ENCODE measurements at places on chromosomes 16 and 17.

DNA sequence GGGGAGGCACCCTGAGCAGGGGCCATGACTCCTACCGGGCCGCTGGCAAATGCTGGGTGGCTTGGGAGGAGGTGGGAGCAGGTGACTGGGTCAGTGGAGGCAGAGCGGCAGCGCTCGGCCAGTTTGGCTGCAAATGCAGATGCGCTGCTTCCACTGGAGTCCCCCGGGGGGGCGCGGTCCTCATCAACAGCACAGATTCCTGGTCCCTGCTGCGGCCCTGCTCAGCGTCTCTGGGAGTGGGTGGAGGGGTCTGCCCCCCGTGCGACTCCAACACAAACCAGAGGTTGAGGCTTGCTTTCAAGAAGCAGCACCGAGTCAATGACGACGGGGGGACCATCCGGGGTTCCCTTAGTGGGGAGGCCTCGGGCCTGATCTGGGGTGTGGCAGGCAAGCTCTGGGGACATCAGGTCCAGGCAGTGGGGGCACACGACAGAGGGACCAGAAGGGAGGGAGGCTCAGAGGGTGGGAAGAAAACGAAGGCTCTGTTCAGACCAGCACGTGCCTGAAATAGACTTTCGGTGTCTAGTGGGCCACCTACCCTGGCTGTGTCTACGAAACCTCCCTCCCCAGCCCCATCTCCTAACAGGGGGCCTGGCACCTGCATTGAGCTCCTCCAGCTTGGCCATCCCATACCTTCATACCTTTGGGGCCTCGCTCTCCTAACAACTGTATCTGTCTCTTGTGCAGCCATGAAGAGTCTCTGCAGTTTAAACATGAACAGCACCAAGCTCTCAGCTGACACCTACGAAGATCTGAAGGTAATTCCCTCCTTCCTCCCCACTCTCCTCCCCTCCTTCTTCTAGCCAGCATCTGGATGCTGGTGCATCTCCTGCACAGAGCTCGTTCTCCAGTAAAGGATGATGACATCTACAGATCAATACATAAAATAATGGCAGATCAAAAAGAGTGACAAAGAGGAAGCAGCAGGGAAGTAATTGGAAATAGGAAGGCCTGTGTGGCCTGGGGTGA, 72.5 kb upstream of the PLCG2 start:
- no peak for ATAC-seq

DNA sequence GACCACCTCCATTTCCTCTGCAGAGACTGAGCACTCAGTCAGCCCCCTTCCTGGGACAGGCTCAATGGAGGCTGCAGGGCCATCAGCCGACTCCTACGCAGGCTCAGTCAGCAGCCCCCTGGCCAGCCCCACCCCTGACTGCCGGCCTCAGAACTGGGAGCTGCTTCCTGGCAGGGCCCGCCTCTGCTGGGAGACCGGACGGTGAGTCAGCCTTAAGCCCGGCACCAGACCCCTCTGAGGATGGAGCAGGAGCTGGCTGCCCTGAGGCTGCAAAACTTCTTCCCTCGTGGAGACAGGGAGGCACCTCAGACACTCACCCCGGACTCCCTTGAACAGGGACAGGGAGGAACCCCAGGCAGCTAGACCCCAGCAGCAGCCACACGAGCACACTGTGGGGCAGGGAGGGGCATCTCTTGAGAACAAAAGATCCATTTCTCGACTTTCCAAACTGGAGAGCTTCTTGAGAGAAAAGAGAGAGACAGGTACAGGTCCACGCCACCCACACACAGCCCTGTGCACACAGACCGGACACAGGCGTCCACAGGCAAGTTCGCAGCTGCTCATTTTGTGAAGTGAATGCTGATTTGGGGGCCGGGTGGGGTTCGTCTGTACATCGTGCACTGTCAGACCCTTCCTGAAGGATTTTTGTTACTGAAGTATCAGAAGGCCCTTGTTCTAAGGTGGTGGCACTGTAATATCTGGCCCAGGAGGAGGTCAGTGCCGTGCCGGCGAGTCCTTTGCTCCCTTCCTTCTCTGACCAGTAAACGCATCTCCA, 1.3 kb upstream of the TUBB3 start:
- ATAC-seq: peak; percentile 23

DNA sequence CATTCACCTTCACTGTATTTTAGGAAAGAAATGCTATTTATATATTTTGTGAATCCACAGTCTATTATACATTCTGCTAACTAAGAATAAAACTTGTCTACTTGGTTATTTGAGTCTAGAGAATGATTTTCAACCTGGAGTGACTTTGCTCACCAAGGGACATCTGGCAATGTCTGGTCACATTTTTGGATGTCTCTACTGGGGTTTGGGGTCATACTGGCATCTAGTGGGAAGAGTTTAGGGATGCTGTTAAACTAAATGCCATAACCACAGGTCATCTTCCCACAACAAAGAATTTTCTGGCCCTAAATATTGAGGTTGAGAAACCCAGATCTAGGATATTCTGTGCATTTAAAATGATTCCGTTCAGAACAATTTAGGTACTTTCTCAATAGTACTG, 26.0 kb downstream of the KCNJ16 start:
- ATAC-seq: no peak

DNA sequence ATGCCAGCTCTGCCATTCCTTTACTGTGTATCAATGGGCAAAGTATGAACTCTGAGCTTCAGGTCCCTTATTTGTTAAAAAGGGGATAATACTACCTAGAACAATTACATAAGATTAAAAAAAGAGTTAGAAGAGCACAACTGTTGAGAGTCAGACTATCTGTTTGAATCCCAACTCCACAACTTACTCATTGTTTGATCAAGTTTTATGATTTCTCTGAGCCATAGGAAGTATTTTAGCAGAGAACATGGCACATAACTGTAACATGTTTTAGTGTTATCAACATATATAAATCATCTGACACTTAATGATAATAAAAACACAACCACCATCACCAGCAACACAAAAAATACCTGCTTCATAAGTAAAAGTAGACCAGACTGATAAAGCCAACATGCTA, 421.3 kb downstream of the ZFHX3 start:
- ATAC-seq: no peak

DNA sequence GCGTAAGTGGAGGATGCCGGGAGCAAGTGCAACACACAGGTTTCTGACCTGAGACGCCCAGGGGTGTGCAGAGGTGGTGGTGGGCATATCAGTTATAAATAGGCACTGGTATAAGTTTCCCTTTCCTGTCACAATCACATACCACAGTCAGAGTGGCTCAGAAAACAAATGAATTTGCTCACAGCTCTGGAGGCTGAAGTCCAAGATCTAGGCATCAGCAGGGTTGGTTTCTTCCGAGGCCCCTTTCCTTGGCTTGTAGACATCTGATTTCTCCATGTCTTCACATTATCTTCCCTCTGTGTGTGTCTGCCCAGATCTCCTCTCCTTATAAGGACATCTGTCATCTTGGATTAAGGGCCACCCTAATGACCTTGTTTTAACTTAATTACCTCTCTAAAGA, 250.5 kb upstream of the TNRC6C start:
- no peak for ATAC-seq

DNA sequence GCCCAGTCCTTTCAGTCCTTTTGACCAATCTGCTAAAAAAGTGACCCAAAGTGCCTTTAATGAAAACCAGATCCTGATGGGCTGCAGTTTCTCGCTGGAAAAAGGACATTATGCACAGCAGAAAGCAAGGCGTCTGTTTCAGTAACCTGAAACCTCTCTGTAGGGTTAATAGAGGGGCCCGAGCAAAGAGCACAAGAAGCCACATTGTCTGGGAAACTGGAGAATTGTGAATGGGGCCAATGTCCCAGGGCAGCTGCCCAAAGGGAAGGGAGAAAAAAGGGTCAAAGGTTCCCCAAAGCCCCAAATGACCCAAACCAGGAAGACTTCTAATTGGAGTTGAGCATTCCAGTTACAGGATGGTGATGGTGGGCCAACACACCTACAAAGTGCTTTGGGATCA, 3.0 kb downstream of the OTOA start:
- no peak for ATAC-seq

GRCh38 chr16:66057057-66057456, 309.4 kb upstream of the CDH5 start:
- ATAC-seq: peak; percentile 56

DNA sequence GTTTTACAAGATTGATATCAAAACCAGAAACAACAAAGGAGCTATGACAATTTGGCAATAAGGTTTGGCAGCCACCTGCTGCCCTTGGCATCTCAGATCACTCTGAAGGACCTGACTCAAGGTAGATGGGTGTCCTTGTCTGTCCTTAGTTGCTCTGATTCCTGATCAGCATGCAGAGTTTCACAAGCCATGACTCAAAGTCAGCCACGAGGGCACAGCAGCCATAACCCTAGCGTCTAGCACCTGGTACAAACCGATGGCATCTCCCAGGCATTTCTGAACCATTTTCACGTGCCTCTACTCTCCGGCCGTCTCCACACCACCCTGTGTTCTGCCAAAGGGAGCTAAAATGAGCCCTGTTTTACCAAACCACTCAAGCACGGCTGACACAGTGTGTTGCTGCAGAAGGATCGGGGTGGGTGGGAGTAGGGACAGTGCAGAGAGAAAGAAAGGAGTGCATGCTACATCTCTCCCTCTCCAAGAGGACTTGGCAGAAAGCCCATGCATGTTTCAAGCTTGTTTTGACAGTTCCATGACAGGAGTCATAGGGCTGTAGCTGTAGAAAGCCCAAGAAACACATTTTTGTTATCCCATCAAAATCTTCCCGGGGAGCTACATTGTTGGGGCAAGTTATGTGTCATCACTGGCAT, 297.3 kb downstream of the ABCC12 start:
- ATAC-seq: peak; percentile 41

DNA sequence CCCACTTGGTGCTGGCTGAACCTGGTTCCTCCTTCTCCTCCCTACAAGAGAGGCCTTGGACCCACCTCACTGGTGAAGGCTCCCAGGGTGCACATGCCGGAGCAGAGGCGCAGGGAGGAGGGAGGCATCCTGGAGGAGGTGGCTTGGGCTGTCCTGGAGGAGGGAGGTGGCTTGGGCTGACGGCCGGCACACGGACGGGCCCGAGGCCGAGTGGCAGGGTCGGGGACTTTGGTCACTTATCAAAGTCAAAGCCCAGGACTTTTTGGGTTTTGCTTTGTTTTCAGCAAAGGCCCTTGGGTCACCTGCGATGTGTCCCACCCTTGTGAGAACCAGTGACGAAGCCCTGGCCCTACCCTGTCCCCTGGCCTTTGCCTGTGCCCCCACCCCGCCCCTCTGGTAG, 28.5 kb downstream of the ENDOV start:
- ATAC-seq: no peak

DNA sequence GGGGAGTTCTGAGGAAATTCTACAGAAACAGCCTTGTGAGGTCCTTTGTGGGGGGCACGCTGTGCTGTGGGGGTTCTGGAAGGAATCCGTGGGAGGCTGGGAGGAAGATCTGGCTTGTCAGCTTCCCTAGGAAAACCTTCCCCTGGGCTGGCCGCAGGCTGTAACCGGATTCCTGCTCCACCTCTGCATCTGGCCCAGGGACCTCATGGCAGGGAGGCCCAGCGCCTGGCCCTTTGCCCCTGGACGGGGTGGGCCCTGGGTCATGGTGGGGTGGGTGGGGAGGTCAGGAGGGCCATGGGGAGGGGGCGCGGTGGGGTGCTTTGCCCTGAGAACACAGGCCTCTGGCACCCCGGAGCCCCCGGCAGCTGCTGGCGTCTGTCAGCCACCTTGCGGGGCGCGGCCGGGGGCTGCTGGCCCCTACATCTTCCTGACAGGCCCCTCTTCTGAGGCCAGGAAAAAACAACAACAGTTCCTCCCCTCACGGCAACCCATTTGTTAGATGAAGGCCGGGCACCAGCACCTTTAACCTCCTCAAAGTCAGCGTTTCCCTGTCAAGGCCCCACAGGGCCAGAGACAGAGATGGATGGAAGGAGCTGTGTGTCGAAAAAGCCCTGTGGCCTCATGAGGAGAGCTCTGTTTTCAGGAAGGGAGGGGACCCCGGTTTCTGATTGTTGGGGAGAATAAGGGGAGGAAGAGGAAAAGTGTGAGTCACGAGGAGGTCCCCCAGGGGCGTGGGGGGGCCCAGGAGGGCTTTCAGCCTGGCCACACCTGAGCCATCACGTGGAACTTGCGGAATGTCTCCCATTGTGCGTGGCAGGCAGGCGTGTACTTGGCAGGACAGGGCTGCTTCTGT, 3.6 kb upstream of the MEOX1 start:
- ATAC-seq: no peak

GRCh38 chr16:60635548-60635947, 1400.7 kb downstream of the CDH8 start:
- ATAC-seq: no peak

DNA sequence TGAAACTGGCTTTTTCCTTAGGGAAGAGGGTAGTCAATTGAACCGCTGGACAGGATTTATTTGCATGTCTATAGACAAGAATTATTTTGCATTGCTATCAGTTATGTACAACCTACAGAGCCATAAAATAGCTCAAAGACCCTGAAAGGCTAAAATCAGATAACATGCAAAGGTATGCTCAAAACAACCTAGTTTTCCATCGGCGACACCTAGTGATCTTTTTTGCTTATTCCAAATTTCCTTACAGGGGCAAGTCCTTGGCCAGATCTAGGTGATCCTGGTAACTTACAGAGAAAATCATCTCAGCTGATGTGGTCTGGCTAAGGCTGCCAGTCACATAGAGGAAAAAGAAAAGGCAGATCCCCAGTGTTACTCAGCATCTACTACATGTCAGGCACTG, 141.2 kb upstream of the RPL38 start:
- ATAC-seq: no peak

DNA sequence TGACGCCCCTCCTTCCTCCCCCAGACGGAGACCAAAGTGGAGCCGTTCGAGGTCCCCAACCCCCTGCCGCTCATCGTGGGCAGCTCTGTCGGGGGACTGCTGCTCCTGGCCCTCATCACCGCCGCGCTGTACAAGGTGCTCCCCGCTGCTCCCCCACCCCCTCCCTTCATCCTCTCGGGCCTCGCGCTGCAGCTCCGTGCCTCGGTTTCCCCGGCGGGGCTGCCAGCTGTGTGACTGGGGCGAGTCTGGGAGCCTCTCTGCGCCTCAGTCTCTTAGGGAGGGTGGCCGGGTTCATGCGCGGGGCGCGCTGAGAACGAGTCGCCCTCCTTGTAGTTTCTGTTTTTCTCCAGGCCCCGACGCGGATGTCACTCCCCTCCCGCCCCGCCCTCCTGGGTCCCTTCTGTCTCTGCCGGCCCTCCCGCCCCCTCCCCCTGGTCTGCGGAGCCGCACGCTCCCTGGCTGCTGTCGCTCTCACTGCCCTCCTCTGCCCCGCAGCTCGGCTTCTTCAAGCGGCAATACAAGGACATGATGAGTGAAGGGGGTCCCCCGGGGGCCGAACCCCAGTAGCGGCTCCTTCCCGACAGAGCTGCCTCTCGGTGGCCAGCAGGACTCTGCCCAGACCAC, 23.7 kb upstream of the ITGAX start:
- ATAC-seq: no peak

GRCh38 chr17:64154717-64155116, 24.8 kb upstream of the ERN1 start:
- no peak for ATAC-seq

DNA sequence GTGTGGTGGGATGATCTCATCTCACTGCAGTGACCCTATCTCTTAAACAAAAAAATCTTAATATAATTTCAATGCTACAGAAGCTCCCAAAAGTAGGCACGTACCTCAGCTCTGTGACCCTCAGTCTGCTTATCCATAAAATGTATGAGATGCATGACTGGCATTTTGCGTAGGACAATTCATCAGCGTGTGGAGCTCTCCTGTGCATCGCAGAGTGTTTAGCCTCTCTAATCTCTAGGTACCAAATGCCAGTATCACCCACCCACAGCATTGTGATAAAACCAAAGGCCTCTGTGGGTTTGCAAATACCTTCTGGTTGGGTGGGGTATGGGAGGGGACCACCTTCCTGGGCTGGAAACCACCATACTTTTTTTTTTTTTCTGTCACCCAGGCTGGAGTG, 19.0 kb upstream of the TUBG2 start:
- no peak for ATAC-seq

Measured in motor neuron (in vitro differentiated cells).